ENCODE measurements at places on chromosomes 16 and 17.
A peak's percentile ranks its signal among the peaks of the same experiment; 100 is the strongest.

DNA sequence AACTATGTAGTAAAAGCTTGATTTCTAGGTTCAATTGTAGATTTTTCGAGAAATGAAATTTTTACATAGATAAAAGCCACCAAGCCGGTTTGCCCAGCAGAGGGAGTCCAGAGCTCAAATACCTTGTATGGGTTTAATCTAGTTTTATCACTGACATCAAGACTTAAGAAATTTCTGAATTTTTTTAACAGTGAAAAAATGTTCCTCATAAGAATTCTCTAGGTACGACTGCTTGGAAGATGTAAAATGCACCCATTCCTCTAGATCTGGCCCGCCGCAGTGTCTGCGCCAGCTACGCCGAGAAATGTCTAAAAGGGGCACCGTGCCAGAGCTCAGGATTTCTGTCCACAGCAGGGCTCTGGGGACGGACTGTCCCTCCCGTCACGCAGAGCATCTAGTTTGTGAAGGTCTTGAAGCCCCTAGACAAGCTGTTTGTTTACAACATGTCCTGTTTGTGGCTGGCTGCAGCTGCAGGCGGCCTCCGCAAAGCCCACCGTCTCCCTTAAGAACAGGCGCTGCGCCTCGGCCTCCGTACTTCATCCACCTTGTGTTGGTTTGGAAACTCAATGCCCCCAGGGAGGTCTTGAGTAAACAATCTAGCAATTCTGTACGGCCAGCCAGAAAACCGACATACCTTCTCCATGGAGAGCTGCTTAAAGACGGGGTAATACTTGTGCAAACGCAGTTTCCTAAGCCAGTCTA lies 24.8 kb downstream of the MAP1LC3B start:
- DNase-seq = no peak

GRCh38 chr17:68603027-68603426 lies 1.9 kb upstream of the FAM20A start:
- DNase-seq = no peak

DNA sequence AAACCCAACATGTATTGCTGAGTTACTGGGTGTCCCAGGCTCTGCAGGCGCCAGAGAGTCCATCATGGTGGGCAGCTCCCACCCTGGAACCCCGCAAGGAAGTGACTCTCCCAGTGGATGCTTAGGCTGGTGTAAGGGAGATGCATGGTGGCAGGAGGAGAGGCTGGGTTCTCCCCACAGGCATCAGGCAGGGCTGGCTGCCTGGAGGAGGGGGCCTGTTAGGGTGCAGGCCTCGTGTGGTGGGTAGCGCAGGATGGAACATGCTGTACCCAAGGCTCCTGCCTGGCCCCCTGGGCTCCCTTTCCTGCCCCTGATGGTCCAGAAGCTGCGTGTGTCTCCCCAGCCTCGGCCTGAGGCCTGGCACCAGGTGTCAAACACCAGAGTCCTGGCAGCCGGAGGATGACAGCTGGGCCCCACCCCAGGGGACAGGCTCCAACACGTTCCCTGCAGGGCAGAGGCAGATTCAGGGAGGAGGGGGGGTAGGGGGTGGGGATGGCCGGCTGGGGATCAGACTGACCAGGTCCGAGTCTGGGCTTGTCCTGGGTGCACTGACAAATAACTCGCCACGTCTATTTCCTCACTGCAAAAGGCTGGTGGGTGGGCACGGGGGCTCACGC lies 40.2 kb upstream of the CIBAR2 start:
- DNase-seq = no peak

- DNase-seq = peak; percentile 78
Measured at GRCh38 chr17:34420254-34420766, 57.3 kb upstream of the CCL1 start.

DNA sequence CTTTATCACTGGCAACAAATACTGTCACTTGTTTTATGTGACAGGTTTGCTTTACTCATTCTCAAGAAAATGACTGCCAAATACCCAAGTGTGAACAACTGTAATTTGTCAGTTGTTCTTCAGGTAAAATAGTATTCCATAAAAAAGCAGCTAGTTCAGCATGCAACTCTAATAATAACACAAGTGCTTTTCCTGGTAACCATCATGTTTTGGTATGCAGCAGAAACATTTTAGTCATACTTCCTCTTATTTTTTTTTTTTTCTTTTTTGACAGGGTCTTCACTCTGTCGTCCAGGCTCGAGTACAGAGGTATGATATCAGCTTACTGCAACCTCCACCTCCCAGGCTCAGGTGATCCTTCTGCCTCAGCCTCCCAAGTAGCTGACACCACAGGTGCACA lies 4.6 kb downstream of the TERF2 start:
- no peak for DNase-seq

GRCh38 chr17:45258981-45259380 lies 2.9 kb downstream of the SPATA32 start:
- DNase-seq = no peak

DNA sequence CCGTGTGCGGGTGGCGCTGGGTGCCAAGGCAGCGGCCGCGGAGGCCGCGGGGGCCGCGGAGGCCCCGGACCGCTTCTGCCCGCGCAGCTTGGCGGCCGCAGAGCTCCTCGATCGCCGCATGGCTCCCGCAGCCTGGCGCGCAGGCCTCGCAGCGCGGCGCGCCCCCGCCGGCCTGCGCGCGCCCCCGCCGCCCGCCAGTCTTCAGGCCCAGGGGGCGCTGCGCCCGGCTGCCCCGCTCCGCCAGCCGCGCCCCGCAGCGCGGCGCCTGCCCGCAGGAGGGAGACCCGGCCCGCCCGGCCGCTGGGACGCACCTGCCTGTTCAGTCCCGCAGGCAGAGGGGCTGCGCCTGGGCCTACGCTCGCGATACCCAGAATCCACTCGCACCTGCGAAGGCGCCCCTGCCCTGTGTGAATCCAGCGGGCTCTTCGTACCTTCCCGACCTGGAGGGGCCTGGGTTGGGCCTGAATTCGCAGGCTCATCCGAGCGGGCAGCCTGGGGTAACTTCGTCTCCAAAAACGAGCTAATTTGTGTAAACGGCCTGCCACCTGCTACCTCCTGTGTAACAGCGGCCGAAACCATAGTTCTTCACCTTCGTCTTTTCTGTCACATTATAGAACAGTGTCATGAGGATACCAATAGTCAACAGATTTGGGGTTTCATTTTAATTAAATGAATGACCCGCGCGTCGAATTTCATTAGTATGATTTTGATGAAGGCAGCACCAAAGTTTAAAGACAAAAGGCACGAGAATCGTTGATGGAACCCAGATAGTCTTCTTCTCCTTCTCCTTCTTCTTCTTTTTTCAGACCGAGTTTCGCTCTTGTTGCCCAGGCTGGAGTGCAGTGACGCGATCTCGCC lies at the start of gene CENPV:
Gene CENPV (minus strand): TSS at position 153 of the 858 bp plus-strand sequence. CDS start 33 bp downstream, at position 120.
- DNase-seq = peak; percentile 76

DNA sequence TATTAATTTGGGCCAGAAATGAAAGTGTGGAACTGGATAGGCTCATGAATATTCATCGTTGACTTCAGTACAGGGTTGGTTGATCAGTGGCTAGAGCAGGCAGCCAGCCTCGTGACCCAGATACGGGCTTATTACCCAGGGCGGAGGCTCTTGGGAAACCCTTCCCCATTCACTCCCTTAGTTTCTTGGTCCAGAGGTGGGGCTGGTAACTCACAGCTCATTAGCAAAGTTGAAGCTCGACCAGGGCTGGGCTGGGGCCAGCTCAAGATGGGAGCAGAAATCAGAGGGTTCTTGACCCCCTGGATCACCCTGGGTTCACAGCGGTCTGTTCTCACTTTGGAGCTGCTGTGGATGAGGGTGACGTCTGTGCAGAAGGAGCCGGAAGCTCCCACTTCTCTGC lies 44.6 kb upstream of the GSE1 start:
- DNase-seq = no peak

DNA sequence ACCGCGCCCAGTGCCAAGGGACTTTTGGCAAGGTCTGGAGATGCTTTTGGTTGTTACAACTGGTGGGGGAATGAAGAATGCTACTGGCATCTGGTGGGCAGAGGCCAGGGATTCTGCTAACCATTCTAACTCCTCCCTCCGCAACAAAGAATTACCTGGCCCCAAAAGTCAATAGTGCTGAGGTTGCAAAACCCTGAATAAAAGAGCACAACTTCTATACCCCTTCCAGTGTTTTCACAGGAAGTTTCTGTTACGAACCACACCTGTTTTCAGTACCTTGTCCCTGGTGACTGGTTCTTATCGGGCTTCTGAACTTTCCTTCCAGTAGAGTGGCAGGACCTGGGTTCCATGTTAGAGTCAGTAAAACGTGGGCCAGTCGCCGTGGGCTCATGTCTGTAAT lies 17.3 kb downstream of the ABAT start:
- no peak for DNase-seq

- DNase-seq = no peak
Measured at GRCh38 chr17:79711715-79712305, 18.9 kb upstream of the ENPP7 start.

DNA sequence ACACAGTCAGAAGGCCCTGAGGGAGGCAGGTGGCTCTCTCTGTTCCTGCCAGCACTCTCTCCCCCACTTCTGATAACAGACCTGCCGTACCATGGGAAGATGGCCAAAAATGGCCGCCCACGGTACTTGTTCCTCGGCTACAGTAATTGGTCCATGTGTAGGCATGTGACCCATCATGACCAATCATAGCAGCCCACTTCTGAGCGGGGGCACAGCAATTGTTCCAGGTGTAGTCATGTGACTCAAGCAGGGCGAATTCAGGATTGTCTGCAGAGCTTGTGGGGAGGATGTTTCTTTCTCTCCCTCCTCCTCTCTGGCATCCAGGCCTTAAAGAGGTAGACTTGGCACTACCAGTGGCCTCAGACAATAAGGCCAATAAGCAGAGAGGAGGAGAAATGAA lies 250.4 kb downstream of the MRTFB start:
- DNase-seq = no peak

DNA sequence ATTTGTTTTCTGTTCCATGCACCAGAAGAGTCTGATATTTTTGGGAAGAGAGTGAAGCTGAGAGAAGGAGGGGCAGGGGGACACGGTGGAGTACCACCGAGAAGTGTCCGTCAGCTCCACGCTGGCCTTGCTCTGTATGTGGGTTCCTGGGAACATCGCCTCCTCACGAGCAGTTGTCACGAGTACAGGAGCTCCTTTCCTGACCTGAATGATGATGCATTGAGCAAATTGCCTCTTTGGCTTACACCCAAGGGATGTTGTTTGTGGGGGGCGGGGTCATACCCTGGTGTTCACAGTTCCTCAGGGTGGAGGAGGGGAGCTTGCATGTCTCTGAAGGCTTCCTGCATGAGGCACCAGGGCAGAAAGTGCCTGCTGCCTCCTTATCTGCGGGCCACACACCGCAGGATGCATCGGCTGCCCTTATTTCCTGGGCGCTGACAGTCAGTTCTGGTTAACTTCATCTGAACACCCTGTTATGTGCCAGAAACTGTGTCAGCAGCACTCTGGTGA lies 36.2 kb downstream of the RGS9 start:
- DNase-seq = no peak

GRCh38 chr17:51261024-51261963 lies 948 bp downstream of the UTP18 start:
- DNase-seq = no peak

- peak; percentile 82 for DNase-seq
Measured at GRCh38 chr16:70726892-70727361, 41.1 kb upstream of the MTSS2 start.

- no peak for DNase-seq
Measured at GRCh38 chr17:41799366-41799765, 12.4 kb downstream of the P3H4 start.
